Fibroblast of lung (primary cell): ENCODE measurements at places on chromosomes 13 and 19. TPM values are rescaled to one million over a fixed set of nuclear protein-coding genes. Genes with fewer than 3 reads are reported as not detected.
A peak's percentile ranks its signal among the peaks of the same experiment; 100 is the strongest.

DNA sequence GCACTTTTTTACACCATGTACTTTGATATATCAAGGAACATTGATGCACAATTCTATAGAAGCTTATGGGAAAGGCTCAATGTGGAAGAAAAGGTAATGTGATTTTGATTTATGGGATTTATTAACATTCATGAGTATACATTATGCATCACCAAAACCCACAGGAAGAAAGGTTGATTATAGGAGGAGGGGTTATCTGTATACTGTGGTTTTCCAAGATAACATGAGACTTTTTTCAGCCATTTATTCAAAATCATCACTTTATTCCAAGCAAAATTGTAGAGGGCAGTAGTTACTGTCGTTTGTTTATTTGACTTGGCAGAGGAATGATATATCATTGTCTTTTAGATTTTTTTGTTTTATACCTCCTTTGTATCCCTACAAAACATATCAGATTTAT, 54.9 kb downstream of the WDFY2 start:
- no peaks in the 10 kb centered on the region for H3K36me3 ChIP-seq
- DNase-seq = peak; percentile 53
- H3K4me3 ChIP-seq = no peak overlapping the region
- H3K27ac ChIP-seq = no peak overlapping the region

GRCh38 chr19:46787331-46788261, 798 bp downstream of the SLC1A5 start:
- H3K27me3 ChIP-seq = no peaks in the 10 kb centered on the region
- H3K4me1 ChIP-seq = peaks cover 11% of the 10 kb centered on the region
- H3K4me3 ChIP-seq = peak overlapping the region; percentile 85
- peaks cover 11% of the 10 kb centered on the region for H3K36me3 ChIP-seq
- peak overlapping the region; percentile 98 for H3K27ac ChIP-seq

- peaks cover 7% of the 10 kb centered on the region for H3K27me3 ChIP-seq
- no peak overlapping the region for H3K4me3 ChIP-seq
- H3K36me3 ChIP-seq = no peaks in the 10 kb centered on the region
Observed at GRCh38 chr19:2982983-2983350, 5.6 kb downstream of the TLE6 start.

DNA sequence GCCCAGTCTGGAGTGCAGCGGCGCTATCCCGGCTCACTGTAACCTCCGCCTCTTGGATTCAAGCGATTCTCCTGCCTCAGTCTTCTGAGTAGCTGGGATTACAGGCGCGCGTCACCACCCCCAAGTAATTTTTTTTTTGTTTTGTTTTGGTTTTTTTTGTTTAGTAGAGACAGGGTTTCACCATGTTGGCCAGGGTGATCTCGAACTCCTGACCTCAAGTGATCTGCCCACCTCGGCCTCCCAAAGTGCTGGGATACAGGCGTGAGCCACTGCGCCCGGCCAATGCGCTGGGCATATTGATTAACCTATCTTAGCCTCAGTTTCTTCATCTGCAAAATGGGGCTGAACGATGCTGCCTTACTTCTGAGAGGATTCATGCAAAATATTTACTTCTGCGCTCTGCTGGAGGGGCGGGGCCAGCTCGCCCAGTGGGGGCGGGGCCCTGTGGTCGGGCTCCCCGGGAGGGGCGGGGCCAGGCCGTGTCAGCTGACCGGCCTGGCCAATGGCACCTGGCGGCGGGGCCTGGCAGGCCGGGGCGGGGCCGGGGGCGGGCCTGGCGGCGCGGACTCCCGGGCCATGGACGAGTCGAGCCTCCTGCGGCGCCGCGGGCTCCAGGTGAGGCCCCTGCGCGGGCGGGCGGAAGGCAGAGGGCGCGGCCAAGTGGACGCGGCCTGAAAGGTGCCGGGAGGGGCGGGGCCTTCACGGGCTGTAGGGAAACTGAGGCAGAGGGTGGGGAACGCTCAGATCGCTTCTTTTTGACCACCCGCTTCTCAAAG, at the start of gene MAST3:
MAST3 (plus strand) TSS at position 562 of the 776 bp plus-strand sequence; CDS start at position 577, 15 bp downstream.
- H3K36me3 ChIP-seq = no peaks in the 10 kb centered on the region
- peaks cover 17% of the 10 kb centered on the region for H3K27me3 ChIP-seq
- peaks cover 4% of the 10 kb centered on the region for H3K4me1 ChIP-seq
- peak; percentile 54 for DNase-seq

- peaks cover 9% of the 10 kb centered on the region for H3K36me3 ChIP-seq
- peaks cover 62% of the 10 kb centered on the region for H3K4me1 ChIP-seq
- H3K27ac ChIP-seq = peak overlapping the region; percentile 90
- DNase-seq = no peak
- H3K4me3 ChIP-seq = no peak overlapping the region
Observed at GRCh38 chr19:19460761-19461265, 54.5 kb downstream of the TSSK6 start.

DNA sequence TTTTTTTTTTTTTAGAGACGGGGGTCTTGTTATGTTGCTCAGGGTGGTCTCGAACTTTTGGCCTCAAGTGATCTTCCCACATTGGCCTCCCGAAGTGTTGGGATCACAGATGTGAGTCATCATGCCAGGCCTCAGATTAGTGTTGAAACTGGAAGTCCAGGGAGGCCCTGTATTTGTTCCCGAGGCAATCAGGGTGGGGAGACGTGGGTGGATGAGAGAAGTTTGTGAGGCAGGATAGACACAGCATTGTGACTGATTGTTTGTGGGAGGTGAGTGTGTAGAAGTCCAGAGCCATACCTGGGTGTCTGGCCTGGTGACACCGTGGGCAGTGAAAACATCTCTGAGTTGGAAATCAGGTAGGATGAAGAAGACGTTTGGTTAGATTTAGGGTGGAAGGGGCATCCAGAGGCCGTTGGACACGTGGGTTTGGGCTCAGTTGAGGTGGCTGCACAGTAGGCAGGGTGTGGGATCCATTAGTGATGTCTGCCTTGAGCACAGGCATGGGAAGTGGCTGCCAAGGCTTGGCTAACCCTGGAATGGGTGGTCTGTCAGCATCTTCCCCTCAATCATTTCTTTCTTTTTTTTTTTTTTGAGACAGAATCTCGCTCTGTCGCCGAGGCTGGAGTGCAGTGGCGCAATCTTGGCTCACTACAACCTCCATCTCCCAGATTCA, 12.4 kb downstream of the RTN2 start:
- H3K4me1 ChIP-seq = no peaks in the 10 kb centered on the region
- H3K36me3 ChIP-seq = no peaks in the 10 kb centered on the region
- no peaks in the 10 kb centered on the region for H3K27me3 ChIP-seq

DNA sequence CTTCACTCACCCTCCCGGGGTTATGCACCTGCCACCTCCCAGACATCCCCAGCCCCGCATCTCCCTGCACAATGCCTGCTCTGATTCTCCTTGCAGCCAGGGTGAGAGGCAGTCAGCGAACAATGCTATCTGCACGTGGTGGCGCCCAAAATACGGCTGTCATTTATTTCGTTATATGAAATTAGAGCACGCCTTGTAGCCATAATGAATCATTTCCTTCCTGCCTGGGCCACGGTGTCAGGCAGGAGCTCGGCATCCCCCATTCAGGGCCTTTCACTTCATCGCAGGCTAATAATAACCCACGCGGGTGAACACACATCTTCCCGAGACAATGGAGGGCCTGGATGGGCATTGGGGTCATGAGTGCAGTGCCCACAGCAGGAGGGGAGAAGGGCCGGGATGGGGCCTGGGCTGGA, 143.8 kb upstream of the ZNF507 start:
- H3K4me3 ChIP-seq = no peak overlapping the region
- H3K27me3 ChIP-seq = no peaks in the 10 kb centered on the region
- DNase-seq = no peak
- H3K36me3 ChIP-seq = no peaks in the 10 kb centered on the region

- DNase-seq = no peak
- H3K4me1 ChIP-seq = no peaks in the 10 kb centered on the region
- H3K4me3 ChIP-seq = no peak overlapping the region
- no peaks in the 10 kb centered on the region for H3K36me3 ChIP-seq
- no peak overlapping the region for H3K27ac ChIP-seq
Observed at GRCh38 chr13:59653916-59654315, 509.8 kb downstream of the DIAPH3 start.

DNA sequence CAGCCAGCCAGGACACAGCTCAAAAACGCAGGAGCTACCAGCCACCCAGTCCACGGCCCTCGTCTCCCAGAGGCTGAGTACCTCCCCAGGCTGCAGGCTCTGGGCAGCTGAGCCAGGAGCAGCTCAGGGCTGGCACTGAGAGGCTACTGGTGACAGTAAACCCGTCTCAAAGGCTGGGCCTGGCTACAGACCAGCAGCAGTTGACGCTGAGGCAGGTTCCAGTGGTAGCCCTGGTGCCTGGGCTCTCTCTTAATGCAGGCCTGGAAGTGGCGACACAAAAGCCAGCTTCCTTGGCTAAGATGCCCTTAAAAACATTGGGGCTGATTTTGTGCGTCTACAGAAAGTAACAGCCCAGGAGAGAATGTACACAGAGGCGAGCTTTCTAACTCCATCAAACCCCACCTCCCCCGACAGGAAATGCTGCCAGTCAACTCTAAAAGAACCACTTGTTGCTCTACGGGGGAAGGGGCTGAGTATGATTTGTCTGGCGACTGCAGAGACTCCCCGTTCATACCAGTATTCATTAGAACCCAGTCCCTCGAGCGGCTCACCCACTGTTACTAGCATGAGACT, 126.3 kb downstream of the STK24 start:
- DNase-seq = peak; percentile 32
- peaks cover 19% of the 10 kb centered on the region for H3K36me3 ChIP-seq
- H3K27ac ChIP-seq = peak overlapping the region; percentile 35
- no peak overlapping the region for H3K4me3 ChIP-seq
- no peaks in the 10 kb centered on the region for H3K27me3 ChIP-seq
- peaks cover 12% of the 10 kb centered on the region for H3K4me1 ChIP-seq

Gene ELSPBP1
- not detected in 2 replicates for total RNA-seq

Gene ONECUT3
- not detected in 2 replicates for total RNA-seq

Gene WDR62
- total RNA-seq = 0.26 and 2.8 TPM in 2 replicates

Gene CYP4F2
- not detected in 2 replicates for total RNA-seq

Gene LGALS14
- total RNA-seq = not detected in 2 replicates

Gene LYL1
- total RNA-seq = under 0.01 and 1.2 TPM in 2 replicates
